ENCODE measurements at places on chromosomes 2 and 18. TPM values are rescaled to one million over a fixed set of nuclear protein-coding genes. Genes with fewer than 3 reads are reported as not detected.

DNA sequence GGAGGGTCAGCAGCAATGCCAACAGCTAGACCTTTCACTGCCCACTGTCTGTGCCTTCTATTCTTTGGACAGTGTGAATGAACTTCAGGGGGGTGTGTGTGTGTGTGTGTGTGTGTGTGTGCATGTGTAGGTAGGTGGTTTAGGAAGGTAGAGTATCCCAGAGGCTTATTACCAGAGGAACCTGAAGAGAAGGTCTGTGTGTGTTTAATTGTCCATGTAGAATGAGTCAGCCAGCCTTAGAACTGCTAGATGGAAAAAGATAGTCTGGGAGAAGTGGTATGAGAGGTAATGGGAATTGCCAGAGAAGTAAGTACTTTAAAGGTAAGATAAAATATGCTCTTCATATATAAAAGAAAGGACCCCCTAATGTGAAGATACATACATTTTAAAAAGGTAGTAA, 522.2 kb downstream of the PIK3C3 start:
- no peaks in the 10 kb centered on the region for H3K4me1 ChIP-seq
- H3K27ac ChIP-seq = no peak overlapping the region
- no peaks in the 10 kb centered on the region for H3K27me3 ChIP-seq
- H3K4me3 ChIP-seq = no peak overlapping the region
- DNase-seq = no peak

DNA sequence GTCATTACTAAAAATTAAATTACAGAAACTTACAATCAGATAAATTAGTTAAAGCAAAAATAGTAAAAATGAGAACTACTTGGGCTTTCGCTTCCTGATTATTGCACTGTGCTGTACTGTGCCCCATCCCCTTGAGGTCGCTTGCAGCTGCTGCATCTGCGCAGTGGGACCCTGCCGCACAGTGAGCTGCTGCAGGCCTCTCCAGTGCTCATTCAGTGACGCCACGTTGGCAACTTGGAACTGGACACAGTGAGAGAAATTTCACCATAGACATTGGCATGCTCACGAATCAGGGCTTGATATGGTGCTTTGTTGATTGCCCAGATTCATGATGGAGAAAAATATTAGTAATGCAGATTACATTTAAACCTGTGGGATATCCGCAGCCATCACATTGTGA, 290.8 kb upstream of the MYT1L start:
- H3K27me3 ChIP-seq = peaks cover 5% of the 10 kb centered on the region
- no peaks in the 10 kb centered on the region for H3K4me1 ChIP-seq
- H3K27ac ChIP-seq = no peak overlapping the region
- H3K36me3 ChIP-seq = no peaks in the 10 kb centered on the region
- no peak for DNase-seq

Gene IL1RL1
- 0.31 TPM for total RNA-seq

DNA sequence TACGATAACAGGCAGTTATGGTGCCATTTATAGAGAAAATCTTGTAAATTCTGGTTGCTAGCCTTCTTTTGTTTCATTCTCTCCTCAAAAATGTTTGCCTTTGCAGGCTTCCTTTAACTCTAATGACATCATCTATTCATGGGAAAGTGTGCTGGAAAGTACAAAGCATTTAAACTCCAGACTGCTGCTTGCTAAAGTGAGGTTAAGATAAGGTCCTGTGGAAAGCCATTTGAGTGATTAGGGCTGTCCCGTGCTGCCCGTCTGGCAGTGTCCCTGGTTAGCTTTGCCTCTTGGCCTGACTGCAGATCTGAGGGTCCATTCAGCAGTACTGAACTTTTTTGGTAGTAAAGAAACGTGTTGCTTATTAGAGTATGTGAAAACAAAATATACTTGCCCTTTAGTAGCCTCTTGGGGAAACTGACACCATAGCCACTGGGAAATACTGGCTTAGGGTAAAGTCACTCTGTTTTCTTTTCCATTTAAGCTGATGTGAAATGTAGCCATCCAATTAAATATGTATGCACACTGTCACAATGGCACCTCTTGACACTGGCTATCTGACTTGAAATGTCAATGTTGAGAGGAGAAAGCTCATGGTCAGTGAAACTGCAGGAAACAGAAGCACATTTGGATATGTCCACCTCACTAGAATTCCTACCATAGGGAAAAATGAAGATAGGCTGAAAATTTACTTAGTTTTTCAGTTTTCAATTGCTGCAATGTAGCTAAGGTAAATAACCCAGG, 321.5 kb downstream of the SLC8A1 start:
- no peak overlapping the region for H3K27ac ChIP-seq
- no peak overlapping the region for H3K4me3 ChIP-seq
- H3K4me1 ChIP-seq = peaks cover 8% of the 10 kb centered on the region
- H3K36me3 ChIP-seq = no peaks in the 10 kb centered on the region
- H3K27me3 ChIP-seq = no peaks in the 10 kb centered on the region
- DNase-seq = peak; percentile 32

DNA sequence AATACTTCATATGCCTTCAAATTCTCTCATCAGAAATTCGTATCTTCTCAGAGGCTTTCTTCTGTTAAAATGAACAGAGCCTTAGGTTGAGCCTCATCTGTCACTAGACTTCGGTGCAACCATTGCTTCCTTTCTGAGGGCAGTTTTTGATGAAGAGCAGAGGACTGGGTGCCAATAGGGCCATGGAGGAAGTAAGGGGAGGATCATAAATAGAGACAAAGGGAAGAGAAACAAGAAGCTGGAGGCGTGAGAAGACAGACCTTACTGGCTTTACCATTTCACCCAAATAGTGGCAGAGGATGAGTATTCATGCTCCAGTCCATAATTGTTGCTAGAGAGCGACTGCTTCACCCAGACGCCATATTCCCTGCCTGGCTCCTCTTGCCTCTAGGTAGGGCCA, 215.6 kb upstream of the PKDCC start:
- no peak for DNase-seq
- peaks cover 2% of the 10 kb centered on the region for H3K27me3 ChIP-seq
- no peaks in the 10 kb centered on the region for H3K36me3 ChIP-seq
- no peaks in the 10 kb centered on the region for H3K4me1 ChIP-seq
